DMS153 (cell line): ENCODE measurements at places on chromosomes 4 and X.

DNA sequence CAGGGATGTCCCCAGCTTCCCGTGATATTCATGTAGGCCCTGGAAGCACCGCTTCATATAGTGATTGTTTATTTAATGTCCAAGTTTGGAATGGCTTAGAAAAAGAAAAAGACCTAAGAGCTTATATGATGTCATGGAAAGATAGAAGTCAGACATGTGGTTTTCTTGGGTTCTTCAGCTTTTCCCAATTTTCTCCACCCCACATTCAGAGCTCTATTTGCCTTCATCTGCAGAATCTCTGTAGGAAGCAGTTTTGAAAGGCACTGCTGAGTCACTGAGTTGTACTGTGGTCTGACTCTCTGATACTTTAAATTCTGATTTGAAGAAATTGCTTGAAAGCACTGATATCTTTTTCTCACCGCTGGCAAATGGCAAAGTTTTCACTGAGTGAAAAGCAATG is 120.6 kb upstream of the EDNRA start:
- DNase-seq, result no peak

DNA sequence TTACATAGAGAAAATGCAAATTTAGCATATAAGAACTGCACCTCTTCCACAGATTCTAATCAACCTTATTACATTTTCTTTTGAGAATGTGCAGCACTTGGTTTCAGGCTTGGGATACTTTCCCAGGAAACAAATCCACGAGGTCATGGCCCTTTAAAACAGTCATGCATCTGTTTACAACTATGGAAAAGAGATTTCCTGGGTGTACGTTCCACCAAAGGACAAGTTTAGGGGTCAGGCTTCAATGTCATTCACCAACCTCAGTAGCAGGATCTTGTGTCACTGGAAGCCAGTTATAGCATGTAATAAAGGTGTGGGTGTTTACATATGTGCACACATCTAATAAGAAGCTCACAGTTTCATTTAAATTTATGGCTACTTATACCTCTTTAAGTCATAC is 30.7 kb downstream of the EREG start:
- DNase-seq, result no peak

- DNase-seq, result no peak
Observed at GRCh38 chr4:7554905-7555304, 120.2 kb upstream of the PSAPL1 start.

DNA sequence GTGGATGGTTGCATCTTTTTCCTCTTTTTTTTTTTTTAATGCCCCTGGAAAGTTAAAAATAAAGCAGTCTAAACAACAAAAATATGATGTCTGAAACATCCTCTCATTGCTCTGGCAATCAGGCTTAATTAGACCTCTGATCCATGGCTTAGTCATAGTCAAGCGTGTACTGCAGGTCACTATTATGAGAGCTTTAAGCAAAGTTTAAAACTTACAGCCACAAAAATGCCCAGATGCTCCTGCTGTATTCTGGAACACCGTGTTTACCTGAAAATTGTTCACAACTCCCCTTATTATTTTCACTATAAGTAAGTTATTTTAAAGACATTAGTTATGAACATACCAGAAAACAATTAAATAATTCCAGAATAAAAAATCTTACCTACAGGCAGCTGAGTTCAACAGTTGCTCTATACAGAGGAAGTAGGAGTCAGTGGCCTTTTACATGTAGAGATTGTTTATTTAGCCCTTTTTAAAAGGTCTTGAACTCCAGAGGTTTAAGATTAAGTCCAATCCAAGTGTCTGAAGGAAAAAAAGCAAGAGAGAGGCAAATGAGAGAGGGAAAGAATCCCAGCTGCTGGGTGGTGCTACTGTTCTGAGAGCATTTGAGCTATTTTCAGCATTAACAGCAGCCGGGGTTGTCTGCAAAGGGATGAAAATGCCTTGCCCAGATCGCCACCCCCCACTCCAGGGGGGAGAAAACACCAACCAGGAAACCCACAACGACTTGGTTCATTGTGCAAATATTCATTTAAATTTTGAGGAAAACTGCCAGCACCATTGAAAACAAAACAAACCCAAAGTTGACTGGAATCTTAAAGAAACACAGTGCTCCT is 36.9 kb downstream of the SORBS2 start:
- no peak for DNase-seq

GRCh38 chr4:42280327-42281095 is 116.8 kb upstream of the SHISA3 start:
- DNase-seq, result no peak

- DNase-seq, result no peak
Observed at GRCh38 chr4:36394352-36394903, 113.0 kb downstream of the DTHD1 start.

GRCh38 chr4:185215261-185215660 is 5.9 kb downstream of the SNX25 start:
- DNase-seq, result no peak

DNA sequence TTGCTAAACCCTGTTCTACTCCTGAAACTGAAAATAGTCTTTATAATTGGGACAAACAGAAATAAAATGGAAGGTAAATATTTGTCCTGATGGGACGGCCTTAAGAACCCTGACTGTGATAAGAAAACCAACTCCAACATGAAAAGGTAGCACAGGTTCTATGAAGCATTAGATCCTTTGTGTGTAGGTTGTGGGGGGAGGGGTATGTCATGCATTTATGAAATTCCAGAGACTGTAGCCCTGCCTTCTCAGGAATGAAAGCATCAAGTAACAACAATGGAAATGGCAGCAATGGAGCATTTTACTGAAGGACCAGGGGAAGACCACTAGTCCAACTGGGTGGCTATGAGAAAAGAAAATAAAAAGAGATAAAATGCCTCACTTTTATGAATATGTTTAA is 23.9 kb downstream of the CXXC4 start:
- no peak for DNase-seq

DNA sequence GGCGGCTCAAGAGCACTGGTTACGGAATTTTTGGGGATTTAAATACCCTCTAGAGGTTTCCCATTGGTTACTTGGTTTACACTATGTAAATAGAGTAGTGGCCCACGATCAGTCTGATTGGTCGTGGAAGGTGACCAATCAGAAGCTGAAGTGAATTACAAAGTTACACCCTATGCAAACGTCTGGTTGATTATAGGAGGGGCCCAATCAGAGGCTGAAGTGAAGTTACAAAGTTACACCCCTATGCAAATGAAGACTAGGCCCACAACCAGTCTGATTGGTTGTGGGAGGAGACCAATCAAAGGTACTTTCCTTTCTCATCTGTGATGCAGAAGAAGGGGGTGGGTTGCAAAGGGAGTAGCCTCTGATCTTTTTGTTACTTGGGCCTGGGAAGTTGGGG is 45.1 kb upstream of the HSD17B10 start:
- DNase-seq, result no peak

- no peak for DNase-seq
Observed at GRCh38 chrX:139924069-139924695, 8.7 kb downstream of the ATP11C start.

- no peak for DNase-seq
Observed at GRCh38 chr4:2458546-2459491, 10.1 kb upstream of the RNF4 start.

- no peak for DNase-seq
Observed at GRCh38 chr4:66216252-66216651, 546.0 kb upstream of the EPHA5 start.

- no peak for DNase-seq
Observed at GRCh38 chrX:69324851-69325250, 159.6 kb upstream of the PJA1 start.

DNA sequence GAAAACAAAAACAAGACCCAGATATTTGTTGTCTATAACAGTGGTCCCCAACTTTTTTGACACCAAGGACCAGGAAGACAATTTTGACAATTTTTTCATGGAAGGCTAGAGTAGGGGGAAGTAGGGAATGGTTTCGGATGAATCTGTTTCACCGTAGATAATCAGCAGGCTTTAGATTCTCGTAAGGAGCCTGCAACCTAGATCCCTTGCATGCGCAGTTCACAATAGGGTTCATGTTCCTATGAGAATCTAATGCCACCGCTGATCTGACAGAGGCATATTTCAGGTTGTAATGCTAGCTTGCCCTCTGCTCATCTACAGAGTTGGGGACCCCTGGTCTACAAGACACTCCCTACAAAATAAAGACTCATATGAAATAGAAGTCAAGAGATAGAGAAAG is 229.8 kb downstream of the NDST4 start:
- DNase-seq, result no peak

- no peak for DNase-seq
Observed at GRCh38 chr4:61958591-61958990, 758.5 kb downstream of the ADGRL3 start.

DNA sequence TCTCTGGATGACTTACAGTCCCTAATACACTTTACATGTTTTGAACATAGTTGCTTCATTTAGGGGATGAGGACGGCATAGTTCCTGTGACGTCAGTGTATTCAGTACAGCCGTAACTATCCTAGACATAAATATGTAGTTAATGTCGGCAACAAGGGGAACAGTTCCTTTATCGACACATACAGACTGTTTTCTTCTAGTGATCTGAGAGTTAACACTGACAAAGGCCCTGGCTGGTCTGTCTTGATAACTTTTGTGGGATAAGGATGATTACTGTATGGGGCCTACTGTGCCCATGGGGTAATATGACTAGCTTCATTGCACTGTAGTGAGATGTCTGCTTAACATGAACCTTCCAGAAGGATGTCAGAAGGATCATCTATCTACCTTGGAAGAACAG is 131.2 kb downstream of the ZNF518B start:
- DNase-seq, result no peak

- DNase-seq, result no peak
Observed at GRCh38 chr4:85113706-85114105, 147.2 kb upstream of the WDFY3 start.

DNA sequence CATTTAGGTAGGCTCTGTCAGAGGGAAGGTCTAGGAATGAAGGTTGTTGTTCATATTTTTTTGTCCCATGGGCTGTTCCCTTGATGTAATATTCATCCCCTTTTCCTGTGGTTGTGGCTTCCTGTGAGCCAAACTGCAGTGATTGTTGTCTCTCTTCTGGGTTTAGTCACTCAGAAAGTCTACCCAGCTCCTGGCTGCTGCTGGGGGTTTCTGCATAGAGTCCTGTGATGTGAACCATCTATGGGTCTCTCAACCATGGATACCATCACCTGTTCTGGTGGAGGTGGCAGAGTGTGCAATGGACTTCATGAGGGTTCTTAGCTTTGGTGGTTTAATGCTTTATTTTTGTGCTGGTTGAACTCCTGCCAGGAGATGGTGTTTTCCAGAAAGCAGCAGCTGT is 122.8 kb downstream of the ZC4H2 start:
- DNase-seq, result no peak

GRCh38 chr4:42078184-42078801 is 74.2 kb downstream of the BEND4 start:
- no peak for DNase-seq

GRCh38 chr4:103757631-103758030 is 37.8 kb upstream of the TACR3 start:
- no peak for DNase-seq

GRCh38 chr4:1564535-1565375 is 119.4 kb downstream of the FAM53A start:
- DNase-seq, result no peak

- DNase-seq, result no peak
Observed at GRCh38 chr4:181593703-181594102, 649.5 kb upstream of the TENM3 start.

DNA sequence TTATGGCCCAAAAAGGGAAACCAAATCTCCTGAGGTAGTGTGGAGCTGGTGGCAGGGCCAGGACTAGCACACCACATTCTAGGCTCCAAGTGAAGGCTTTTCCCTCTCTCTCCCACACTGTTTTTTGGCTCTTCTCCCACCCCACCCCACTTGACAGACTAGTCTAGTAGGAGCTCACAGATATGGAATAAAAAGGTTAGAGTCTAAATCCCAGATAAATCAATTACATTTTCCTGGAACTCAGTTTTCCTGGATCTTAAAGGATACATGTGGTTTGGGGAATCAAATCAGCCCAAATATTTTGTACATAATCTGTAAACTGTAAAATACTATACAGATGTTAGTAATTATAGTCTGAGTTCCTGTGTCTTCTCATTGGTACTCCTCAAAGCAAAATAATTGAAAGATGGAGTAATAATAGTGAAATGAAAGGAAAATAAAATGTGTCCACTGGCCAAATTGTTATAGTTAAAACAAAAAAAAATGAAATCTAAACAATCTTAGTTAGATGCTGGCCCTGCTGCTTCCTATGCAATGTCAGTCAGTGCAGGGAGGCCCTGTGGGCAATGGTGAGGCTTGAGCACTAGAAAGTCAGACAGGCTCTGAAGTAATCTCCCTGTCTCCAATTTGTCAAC is 370.4 kb upstream of the CPEB2 start:
- DNase-seq, result no peak

DNA sequence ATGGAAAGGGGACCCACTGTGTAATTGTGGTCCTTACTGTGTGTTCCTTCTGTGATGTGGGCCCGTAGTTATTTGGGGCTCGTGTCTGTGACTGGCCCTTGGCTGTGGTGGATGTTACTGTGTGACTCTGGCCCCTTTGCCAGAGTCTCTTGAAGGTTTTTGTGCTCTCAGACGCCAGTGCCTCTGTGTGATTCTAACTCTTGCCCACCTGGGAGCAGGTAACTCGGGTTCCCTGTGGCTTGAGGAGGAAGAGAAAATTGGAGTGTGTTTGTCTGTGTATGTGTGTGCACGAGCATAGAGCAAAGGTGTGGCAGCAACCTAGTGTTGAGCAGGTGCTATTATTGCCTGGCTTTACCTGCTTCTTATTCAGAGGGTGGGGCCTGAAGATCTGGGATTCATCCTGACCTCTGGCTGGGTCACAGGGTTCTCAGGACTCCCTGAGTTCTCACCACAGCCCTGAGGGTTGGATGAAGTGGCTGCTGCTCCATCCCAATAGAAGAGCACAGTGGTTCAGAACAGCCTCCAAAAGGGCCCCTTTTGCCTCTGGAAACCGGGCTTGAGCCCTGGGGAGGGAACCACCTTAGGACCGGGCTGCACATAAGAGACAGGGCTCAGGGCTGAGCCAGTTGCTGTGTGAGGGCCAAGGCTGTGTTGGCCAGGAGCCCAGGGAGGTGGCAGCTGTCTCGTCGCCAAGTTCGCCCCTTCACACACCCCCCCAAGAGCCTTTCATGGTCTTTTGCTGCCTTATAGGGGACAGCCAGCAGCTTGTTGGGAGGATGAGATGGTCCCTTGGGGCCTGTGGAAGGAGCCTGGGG is 1.3 kb downstream of the RBM10 start:
- DNase-seq, result no peak

- DNase-seq, result no peak
Observed at GRCh38 chr4:183888564-183888963, 16.5 kb upstream of the STOX2 start.

DNA sequence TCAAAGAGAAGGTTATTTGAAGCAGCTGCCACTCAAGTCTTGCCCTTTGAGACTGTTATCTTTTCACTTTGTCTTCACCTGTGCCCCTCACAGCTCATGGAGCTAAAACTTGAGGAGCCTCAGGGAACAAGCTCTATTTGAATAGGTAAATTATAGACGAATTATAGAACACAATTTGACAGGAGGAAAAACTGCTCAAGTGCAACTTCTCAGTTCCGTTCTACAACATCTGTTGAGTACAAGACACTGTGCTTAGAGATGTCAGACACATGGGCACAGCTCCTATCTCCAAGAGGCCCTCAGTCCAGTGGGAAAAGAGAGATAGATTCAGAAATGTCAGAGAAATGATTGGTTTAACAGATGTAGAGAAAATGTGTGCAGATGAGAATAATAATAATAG is 5.1 kb downstream of the PPP1R2C start:
- no peak for DNase-seq
